ENCODE measurements at places on chromosomes 3 and 15.

- no peak for DNase-seq
Observed at GRCh38 chr3:111732252-111732879, 126.7 kb upstream of the PHLDB2 start.

DNA sequence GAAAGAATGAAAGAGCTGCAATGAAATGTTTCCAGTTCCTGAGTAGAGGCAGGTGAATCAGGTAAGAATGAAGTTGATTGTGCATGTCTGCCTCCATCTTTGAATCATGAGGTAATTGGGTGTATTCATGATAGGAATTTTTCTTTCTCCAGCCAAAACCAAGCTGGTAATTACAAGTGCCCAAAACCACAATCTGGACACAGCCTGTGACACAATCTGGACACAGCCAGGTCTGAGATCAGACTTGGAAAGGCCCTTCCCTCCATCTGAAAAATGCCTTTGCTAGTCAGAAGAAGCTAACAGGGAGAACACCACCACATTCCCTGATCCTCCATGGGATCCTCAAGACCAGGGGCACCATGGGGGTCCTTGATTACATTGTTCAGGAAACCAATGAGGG is 338.5 kb upstream of the THBS1 start:
- DNase-seq, result peak; percentile 38

GRCh38 chr15:91861223-91861622 is 7.7 kb downstream of the SLCO3A1 start:
- no peak for DNase-seq

GRCh38 chr3:18355832-18356231 is 69.3 kb downstream of the SATB1 start:
- no peak for DNase-seq

GRCh38 chr15:72203507-72203837 is 5.9 kb upstream of the GRAMD2A start:
- DNase-seq, result no peak

- DNase-seq, result no peak
Observed at GRCh38 chr3:99471353-99472323, 166.8 kb upstream of the COL8A1 start.

DNA sequence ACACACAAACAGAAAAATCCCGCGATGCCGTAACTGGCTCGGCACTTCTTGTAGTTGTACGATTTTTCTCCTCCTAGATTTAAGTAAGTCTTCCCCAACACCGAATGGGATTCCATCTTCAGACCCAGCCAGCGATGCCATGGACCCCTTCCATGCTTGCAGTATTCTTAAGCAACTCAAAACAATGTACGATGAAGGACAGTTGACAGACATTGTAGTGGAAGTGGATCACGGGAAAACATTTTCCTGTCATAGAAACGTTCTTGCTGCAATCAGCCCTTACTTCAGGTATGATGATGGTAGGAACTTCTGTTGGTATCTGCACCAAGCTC is 763 bp downstream of the KBTBD8 start:
- no peak for DNase-seq

DNA sequence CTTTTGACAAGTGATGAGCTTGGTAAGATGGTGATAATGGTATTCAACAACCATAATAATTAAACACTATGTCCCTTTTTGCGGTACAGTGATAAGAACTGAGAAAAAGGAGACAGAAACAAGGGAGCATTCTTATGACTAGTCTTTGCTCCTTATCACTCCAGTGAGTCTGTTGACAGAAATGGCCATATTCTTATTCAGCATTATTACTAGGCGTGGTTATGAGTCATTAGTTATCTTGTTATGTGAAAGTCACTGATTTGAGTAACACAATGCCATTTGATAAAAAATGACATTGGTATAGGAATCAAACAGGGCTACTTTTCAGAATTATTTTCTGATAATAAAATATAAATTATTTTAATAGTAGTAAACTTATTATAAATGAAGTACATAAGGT is 193.5 kb downstream of the C3orf38 start:
- DNase-seq, result peak; percentile 30

DNA sequence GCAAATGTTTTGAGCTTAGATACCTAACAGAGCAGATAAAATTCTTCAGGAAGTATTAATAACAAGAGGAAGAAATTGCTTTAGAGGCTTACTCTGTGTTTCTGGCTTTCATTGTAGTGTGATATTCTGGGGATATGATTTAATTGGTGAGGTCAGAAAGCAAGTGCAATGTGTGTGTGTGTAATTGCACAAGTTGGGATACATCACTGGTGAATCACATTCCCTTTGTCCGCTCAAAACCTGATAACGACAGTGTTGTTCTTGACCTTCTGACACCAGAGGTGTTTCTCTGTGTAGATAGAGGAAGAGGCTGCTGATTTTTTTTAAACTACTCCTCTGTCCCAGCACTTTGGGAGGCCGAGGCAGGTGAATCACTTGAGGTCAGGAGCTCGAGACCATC is 161.1 kb downstream of the CACNA2D3 start:
- DNase-seq, result no peak

DNA sequence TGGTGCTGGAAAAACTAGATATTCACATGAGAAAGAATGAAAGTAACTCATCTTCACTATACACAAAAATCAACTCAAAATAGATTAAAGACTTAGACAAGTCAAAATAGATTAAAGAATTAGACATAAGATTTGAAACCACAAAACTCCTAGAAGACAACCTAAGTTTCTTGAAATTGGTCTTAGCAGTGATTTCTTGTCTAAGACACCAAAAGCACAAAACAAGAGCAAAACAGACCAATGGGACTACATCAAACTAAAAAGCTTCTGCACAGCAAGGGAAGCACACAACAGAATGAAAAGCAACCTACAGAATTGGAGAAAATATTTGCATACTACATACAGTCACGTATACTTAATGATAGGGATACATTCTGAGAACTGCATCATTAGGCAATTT is 6.5 kb upstream of the VPS39 start:
- DNase-seq, result no peak

DNA sequence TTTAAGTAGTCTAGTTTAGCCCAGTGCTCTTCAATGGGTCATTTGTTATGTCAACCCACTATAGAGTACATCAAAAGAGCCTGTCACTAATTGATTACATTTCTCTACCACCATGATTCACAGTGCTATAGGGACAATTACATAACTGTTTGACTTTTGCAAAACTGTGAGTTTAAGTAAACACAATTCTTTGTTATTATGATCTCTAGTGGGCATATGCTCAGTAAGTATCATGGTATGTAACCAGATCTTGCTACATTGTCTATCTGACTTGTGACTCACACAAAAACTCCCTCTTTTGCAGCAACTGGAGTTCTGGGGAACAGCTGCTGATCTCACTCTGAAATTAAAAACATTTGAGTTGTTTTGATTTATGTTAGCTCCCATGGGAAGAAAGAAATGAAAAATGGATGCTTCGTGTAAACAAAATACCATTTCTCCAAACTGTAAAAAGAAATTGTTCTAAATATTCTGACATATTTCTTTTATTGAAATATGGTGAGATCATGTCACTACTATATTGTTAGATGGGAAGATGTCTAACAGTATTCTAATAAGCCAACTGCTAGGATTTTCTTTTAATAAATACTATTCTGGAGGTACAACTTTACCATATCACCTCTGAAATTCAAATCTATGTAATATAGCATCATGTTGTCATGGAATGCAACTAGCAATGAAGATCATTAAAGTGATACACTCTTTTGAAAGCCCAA is 470.4 kb downstream of the ROBO1 start:
- DNase-seq, result no peak

GRCh38 chr3:74033381-74033780 is 408.6 kb upstream of the PDZRN3 start:
- DNase-seq, result no peak

DNA sequence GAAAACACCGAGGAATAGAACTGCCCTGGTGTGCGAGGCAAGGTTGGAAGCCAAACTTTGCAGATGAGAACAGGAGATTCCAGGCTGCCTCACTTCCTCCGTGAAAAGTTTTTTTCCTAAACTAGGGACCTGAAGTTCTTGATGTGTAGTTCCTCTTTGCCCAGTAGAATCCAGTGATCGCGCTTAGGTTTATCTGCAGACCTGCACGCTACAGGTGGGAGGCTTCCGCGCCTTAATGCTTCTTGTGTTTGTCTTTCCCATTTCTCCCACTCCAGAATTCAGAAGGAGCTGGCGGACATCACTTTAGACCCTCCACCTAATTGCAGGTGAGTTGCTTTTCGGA is 5.4 kb downstream of the UBE2E1 start:
- no peak for DNase-seq

DNA sequence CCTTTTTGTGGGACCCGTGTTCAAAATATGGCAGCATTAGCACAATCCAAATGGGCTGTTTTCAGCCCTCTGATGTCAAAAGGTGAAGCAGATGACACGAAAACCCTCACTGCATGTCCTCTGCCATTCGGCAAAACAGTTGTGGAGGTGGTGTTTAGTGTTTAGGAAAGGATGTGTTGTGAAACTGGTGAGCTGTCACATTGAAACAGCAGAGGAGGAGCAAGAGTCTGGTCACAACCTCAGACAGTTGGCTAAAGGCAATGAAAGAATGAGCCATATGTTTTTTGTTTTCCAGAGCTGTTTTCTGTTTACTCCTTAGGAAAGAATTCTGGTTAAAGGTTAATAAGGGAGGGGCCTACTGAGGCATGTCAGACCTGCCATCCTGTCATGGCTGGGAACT is 140.7 kb downstream of the VPS8 start:
- DNase-seq, result no peak

DNA sequence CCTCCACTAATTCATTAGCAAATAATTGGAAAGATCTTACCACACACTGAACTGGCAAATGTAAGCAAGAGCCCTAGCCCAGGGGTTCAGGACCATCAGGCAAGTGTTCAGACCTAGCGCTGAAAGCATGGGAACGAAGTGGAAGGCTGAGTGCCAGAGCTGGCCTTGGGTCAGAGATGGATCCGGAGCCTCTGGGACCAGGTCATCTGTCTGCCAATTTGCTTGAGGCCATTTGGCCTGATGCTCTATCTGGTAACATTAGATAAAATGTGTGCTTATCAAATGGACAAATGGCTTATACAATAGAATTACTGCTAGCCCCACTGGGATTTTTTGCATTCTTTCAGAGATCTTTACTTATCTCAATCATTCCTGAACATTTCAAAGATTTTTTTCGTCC is 1.4 kb upstream of the TMC3 start:
- DNase-seq, result no peak

GRCh38 chr3:21564531-21564930 is 186.5 kb downstream of the ZNF385D start:
- no peak for DNase-seq

DNA sequence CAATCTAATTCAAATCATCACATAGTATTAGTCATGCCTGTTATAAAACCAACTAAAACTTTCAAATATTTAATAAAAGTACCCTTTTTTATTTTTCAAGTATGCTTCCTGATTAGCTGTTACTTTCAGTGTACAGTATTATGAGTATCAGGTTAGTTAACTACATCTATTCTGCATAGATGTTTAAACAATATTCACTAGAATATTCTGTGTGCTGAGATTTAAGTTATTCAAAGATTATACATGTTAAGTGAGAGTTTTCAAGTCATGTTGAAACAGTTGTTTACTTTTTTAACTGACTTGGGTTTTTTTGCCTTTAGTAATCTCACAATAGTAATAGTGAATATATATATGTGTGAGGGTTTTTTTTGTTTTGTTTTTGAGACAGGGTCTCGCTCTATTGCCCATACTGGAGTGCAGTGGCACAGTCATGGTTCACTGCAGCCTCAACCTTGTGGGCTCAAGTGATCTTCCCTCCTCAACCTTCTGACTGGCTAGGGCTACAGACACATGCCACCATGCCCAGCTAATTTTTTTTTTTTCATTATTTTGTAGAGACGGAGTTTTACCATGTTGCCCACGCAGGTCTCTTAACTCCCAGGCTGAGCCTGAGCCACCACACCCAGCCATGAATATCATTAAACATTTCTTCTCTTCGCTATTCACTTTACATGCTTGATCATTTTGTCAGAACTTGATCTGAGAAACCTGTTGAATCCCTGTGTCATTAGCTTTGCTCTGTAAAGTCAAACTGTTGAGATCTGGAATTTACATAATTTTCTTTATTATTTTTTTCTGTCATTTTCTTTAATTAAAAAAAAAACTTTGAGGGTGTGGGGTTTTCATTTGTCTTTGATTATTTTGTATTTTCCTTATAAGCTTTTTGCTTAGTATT is 286.2 kb upstream of the UBE2E1 start:
- no peak for DNase-seq

- no peak for DNase-seq
Observed at GRCh38 chr3:193052354-193053045, 134.8 kb upstream of the MB21D2 start.

- no peak for DNase-seq
Observed at GRCh38 chr3:127577448-127577847, 13.1 kb downstream of the TPRA1 start.

GRCh38 chr3:160444411-160444810 is 5.2 kb downstream of the TRIM59 start:
- no peak for DNase-seq

DNA sequence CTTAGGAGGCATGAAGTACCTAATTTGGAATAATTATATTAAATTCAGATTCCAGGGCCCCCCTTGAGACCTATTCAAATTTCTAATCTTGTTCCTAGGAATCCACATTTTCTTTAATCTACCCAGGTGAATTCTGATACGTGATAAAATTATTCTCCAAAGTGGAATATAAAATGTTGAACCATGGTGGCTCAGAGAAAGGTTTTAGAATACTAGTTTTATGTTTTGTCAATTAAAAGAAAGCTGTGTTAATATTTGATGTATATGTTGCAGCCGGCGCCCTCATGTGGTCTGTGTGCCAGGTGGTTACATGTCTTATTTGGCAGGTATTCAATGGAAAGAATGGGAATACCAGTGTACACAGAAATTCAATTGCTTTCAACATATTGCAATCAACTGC is 321.8 kb downstream of the FEZF2 start:
- DNase-seq, result peak; percentile 5

- no peak for DNase-seq
Observed at GRCh38 chr3:141992512-141992911, 116.1 kb downstream of the ATP1B3 start.

DNA sequence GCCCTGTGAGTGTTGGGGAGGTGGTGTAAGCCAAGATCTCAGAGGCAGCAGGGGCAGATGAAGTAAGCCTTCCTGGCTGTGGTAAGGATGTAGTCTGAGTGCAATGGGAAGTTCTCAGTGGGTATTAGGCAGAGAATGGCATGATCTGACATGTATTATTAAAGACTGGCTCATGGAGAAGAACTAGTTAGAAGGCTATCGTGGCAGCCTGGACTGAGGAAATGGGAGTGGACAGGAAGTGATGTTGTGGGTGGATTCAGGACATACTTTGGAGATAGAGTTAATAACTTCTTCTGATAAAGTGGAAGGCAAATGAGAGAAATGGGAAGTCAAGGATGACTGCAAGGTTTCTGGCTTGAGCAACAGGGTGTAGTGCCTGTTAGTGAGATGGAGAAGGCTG is 250.9 kb upstream of the CFAP20DC start:
- DNase-seq, result no peak
